ENCODE measurements at places on chromosomes 6 and 20. TPM values are rescaled to one million over a fixed set of nuclear protein-coding genes. Genes with fewer than 3 reads are reported as not detected.
A peak's percentile ranks its signal among the peaks of the same experiment; 100 is the strongest.

- DNase-seq = no peak
These were observed 69.6 kb upstream of the TULP1 start for GRCh38 chr6:35582315-35582714.

DNA sequence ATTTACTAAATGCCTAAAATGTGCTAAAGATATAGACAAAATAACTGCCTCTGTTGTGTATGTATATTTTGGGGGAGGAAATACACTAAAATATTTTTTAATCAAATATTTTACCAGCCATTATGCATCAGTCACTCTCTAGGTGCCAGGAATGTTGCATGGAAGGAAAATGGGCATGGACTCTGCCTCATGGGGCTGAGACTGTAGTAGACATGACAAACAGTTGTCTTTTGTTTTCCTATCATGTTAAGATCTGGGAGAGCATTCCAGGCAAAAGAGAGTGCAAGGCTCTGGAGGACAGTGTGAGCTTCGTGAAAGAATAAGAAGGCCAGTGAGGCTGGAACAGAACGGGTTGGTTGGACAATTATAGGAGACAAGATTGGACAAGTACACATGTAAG lies 26.5 kb downstream of the HLA-DOB start:
- DNase-seq = no peak

DNA sequence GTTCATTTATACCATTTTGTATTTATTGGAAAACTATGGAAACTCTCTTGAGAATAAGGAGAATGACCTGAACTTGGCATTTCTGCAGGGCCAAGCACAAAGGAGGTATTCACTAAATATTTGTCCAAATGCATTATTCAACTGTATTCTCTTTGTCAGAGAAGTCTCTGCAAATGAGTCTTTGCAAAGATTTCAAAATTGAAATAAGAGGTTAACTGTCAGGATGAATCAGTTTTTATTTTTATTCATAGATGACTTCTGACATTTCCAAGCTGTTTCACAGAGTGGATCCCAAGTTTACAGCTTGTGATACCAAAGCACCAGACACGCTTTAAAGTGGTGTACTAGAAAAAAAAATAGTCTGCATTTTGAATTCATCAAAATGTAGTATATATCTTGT lies 131.6 kb downstream of the UTRN start:
- no peak for DNase-seq

- no peak for DNase-seq
These were observed 81.4 kb downstream of the IRAK1BP1 start for GRCh38 chr6:78948785-78949184.

GRCh38 chr6:44128020-44128917 lies 915 bp downstream of the TMEM63B start:
- peak; percentile 61 for DNase-seq

DNA sequence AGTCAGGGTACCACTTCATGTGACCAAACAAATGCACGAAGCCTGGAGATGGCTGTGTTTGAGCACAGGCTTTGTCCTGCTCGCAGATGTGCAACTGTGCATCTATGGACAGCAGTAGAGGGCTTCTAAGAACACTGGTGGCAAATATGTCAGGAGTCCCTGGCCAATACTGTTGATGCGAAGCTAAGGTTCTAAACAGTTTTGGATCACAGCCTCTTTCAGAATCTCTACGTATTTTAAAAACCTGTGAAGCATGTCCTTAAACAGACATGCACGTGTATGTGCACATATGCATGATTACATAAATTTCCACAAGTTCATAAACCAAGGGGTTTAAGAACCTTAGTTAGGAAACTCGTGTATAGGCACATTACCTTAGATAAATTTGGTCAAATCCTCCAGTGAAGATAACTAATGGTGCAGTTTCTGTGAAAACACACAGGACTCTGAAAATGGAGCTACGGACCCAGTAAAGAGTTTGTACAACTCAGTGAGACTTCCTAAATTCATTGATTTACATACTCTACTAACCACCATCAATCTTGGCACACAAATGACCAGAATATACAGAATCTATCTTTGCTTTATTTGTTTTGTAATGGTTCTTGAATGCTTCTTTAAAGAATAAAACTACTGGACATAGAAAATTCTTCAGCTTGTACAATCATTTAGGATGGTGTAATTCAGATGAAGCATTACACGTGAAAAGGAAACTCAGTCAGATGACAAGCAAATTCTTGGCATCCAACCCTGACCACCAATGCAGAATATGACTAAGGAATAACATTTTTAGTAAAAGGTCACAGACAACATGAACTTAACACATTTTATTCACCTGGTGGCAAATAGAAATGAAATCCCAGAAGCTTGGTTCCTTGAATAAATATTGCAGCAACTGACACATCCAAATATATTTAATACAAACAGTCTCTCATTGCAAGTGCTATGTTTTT lies 27.4 kb downstream of the KCNQ5 start:
- no peak for DNase-seq

GRCh38 chr6:28001751-28002150 lies 44.7 kb downstream of the OR2B6 start:
- no peak for DNase-seq

DNA sequence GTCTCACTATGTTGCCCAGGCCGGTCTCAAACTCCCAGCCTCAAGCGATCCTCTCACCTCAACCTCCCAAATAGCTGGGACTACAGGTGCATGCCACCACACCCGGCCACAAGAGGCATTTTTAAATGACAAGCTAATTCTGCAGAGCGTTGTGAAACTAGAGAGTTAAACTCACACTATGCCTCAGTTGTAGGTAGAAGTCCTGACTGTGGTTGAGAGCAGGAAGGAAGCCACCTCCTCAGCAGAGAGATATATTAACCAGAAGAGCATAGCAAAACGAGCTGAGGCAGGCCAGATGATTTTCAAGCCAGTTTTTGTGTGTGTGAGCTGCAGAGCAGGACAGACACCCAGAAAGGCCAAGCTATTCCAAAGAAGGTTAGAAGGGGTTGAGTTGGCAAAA lies 150.3 kb downstream of the MBOAT1 start:
- DNase-seq = no peak

- DNase-seq = no peak
These were observed 54.4 kb downstream of the RTN4IP1 start for GRCh38 chr6:106574741-106575458.

DNA sequence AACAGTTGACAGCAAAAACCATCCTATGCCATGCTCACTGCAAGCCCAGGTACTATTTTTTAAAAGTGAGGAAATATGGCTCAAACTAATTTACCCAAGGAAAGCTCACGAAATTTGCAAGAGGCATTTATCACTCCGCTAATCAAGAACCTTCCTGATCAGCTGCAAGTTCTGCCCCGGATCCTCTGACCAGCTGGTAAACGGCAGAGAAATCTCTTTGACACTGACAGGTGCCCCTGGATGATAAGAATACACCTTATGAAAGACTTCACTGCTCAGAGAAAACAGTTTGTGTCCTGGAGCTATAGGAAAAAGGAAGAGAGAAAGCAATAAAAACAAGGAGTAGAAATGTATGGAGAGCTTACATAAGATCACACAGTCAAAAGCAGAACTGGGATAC lies 6.4 kb downstream of the CNKSR3 start:
- DNase-seq = no peak

GRCh38 chr20:24004471-24004870 lies 15.9 kb upstream of the GGTLC1 start:
- no peak for DNase-seq

- DNase-seq = no peak
These were observed 49.5 kb downstream of the DLGAP4 start for GRCh38 chr20:36355469-36356171.

- no peak for DNase-seq
These were observed 449.8 kb upstream of the RNF217 start for GRCh38 chr6:124512431-124512830.

GRCh38 chr20:2283706-2284423 lies 11.9 kb upstream of the TGM3 start:
- no peak for DNase-seq

DNA sequence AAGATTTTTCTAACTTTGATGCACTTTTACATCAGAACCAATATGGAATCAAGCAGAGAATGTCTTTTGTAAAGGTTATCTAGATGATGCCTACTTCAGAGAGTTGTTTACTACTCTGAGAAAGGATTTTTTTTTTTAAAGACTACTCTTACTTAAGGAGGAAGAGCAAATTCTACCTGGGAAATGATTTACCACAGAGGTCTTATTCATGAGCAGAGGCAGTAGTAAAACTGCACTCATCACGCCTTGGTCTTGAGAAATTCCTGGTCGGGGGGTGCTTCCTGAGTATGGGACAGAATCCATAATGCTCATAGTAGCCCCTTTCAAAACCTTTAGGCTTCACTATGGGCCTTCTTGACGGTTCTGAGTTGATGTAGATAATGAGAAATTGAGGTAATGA lies 241.8 kb upstream of the PREP start:
- DNase-seq = no peak

DNA sequence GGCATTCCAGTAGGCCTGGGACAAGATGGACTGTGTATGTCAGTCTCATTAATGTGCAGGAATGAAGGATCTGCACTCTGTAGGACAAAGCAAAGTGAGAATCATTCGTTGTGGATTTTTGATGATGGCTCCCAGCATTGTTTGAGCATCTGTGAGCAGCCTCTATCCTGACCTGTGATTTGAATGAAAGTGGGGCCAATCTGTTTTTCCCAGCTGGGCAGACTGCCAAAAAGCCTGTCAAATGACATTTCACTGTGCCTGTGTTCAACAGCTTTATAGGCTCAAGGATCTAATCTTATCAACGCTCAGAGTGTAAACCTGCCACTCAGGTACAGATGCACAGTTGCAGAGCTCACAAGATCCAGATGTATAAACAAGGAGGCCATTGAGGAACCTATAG lies 86.7 kb upstream of the SYNDIG1 start:
- no peak for DNase-seq

DNA sequence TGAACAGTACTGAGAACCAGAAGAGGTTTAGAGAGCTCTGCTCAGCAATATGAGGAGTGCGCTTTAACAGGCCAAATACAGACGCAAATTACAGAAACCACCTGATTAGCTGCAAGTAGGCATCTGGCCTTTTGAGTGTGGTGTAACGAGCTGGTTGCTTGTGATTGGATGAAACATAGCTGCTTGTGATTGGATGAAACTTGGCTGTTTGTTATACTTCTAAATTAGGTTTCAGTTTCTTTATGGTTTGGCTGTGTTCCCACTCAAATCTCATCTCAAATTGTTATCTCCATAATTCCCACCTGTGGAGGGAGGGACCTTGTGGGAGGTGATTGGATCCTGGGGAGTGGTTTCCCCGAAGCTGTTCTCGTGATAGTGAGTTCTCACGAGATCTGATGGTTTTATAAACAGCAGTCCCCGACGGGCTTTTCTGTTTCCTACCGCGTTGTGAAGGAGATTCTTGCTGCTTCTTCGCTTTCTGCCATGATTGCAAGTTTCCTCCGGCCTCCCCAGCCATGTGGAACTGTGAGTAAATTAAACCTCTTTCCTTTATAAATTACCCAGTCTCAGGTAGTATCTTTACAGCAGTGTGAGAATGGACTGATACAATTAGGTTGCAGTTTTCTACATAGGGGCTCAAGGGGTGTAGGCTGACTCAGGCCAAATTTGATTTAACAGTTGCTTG lies 655.9 kb upstream of the MAN1A1 start:
- DNase-seq = no peak

GRCh38 chr20:57717797-57718196 lies 8.0 kb upstream of the PMEPA1 start:
- no peak for DNase-seq

GRCh38 chr20:7463290-7463689 lies 477.0 kb downstream of the HAO1 start:
- no peak for DNase-seq

GRCh38 chr6:111668410-111668809 lies 62.7 kb upstream of the TRAF3IP2 start:
- DNase-seq = no peak

DNA sequence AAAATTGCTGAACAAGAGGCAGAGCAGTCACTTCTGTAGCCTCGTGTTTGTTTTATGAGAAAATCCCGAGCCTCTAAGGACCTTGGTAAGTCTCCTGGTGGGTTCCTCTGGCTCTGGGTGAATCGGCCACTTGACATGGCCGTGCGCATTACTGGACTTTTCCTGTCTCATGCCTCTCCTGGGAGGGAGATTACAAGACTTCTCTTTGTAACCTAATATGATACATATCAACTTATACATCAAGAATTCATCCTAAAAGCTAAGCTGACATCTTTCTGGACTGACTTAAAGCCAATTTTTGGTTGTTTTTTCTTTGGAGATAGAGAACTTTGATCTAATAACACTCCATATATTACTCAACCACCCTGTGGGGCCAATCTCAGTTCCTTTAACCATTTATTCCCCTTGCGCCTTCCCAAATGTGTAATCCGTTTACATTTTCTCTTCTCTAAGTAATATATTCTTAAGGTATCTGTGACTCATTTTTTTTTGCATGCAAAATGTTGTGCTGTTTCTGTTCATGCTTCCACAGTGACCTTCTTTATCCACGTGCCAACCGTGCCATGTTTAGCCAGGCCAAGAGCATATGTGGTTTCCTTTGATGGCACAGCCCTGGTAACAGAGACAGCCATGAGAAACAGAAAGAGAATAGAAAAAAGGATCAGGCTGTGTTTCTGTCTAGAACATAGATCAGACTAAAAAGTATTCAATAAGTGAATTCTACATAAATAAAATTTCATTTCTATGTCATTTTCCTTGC lies 47.5 kb upstream of the JAG1 start:
- no peak for DNase-seq

- no peak for DNase-seq
These were observed 9.2 kb upstream of the TBX18 start for GRCh38 chr6:84773431-84774156.

DNA sequence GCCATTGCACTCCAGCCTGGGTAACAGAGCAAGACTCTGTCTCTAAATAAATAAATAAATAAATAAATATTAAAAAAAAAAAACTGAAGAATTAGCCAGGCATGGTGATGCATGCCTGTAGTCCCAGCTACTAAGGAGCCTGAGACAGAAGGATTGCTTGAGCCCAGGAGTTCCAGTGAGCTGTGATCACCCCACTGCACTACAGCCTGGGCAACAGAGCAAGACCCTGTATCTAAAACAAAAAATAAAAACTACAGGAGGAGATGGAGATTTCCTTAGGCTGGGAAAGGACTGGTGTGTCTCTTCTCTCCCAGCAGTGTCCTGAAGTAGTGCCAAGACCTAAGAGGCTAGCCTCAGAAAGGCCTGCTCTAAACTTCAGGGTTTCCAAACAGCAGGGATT lies 8.1 kb upstream of the GTF3C6 start:
- no peak for DNase-seq

Gene ANKRD6
- total RNA-seq = 34.3 TPM

Gene SIGLEC1
- 9.5 TPM for total RNA-seq

Gene UBE3D
- 6.5 TPM for total RNA-seq

Gene CCDC170
- total RNA-seq = 1.7 TPM

Gene ENPP3
- total RNA-seq = 1.1 TPM

Gene C4A
- 71.1 TPM for total RNA-seq

Gene POPDC3
- not detected for total RNA-seq

Gene ZHX3
- total RNA-seq = 49.3 TPM

Gene ZNF391
- 8.0 TPM for total RNA-seq

Gene GSTA4
- 12.2 TPM for total RNA-seq

Gene PHACTR1
- total RNA-seq = 14.1 TPM

Gene KIAA1755
- total RNA-seq = 3.9 TPM

Gene CRNKL1
- 18.7 TPM for total RNA-seq

Gene SPTLC3
- total RNA-seq = 26.4 TPM

Gene SPATS1
- not detected for total RNA-seq

Gene MROH8
- total RNA-seq = 3.1 TPM

Gene SLC22A2
- not detected for total RNA-seq

All from ureter (tissue), 1 donor.